ENCODE measurements at places on chromosomes 6 and 20. TPM values are rescaled to one million over a fixed set of nuclear protein-coding genes. Genes with fewer than 3 reads are reported as not detected.

DNA sequence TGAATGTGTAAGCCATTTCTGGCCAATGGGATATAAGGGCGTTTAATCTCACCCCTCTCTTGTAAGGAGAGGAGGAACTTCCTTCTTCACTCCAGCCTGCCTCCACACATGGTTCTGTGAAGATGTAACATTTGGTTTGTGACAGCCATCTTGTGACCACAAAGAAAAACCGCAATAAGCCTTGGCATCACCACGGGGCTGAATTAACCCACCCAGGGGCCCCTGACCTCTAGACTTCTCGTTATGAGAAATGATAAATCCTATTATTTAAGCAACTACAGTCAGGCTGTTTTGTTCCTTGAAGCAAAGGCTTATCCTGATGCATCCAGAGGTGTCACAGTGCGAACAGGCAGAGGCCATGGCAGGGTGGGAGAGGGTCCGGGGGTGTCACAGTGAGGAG lies 139.7 kb downstream of the CDC5L start:
- H3K27ac ChIP-seq = no peak overlapping the region
- H3K27me3 ChIP-seq = no peaks in the 10 kb centered on the region
- DNase-seq = no peak
- no peaks in the 10 kb centered on the region for H3K36me3 ChIP-seq
- no peaks in the 10 kb centered on the region for H3K4me1 ChIP-seq

GRCh38 chr6:154167126-154167525 lies 128.1 kb downstream of the OPRM1 start:
- DNase-seq = no peak
- no peak overlapping the region for H3K27ac ChIP-seq
- no peaks in the 10 kb centered on the region for H3K36me3 ChIP-seq
- H3K4me1 ChIP-seq = peaks cover 15% of the 10 kb centered on the region

DNA sequence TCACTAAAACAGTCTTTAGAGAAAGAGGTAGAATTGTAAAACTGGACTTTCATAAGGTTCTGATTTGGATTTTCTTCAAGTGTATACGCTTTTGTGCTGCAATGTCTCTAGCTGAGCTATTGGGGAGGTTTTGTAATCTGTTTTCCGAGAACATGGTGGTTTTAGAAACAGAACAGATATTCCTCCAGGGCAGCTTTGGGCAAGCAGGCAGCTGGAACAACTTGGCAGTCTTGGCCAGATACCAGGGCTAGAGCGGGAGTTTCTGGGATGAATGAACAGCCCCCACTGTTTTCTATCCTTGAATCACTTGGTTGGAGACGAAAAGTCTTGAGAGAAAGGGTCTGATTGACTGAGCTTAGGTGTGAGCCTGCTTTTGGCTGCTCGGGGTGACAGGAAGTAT lies 17.1 kb upstream of the ARMC2 start:
- H3K4me1 ChIP-seq = peaks cover 9% of the 10 kb centered on the region
- no peak overlapping the region for H3K4me3 ChIP-seq
- H3K27me3 ChIP-seq = no peaks in the 10 kb centered on the region
- peak; percentile 55 for DNase-seq
- no peak overlapping the region for H3K27ac ChIP-seq

GRCh38 chr20:40855269-40855668 lies 166.2 kb upstream of the MAFB start:
- no peak for DNase-seq
- H3K4me3 ChIP-seq = no peak overlapping the region

GRCh38 chr20:53870426-53871315 lies 199.7 kb downstream of the BCAS1 start:
- DNase-seq = no peak
- no peak overlapping the region for H3K4me3 ChIP-seq
- no peaks in the 10 kb centered on the region for H3K27me3 ChIP-seq
- H3K27ac ChIP-seq = peak overlapping the region; percentile 83

DNA sequence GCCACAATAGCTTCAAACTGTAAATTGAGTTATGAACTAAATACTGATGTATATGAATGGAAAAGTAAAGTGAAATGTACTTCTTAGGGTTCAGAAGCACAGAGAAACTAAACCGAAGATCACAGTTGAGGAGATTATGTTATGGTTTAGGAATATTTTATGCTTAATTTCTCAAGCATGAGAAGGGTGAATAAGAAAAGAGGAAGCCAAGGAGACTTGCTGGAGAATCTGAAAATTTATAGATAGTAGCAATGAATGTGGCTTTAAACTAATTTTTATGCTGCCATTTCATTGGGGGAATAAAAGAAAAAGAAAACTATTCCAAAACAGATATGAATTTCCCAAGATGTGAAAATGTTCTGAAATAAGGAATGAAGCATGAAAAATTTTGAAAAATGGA lies 5.6 kb downstream of the ANKS1A start:
- no peaks in the 10 kb centered on the region for H3K27me3 ChIP-seq
- H3K36me3 ChIP-seq = no peaks in the 10 kb centered on the region
- H3K4me1 ChIP-seq = peaks cover 31% of the 10 kb centered on the region
- no peak for DNase-seq
- no peak overlapping the region for H3K27ac ChIP-seq

GRCh38 chr6:117280922-117281321 lies 15.6 kb downstream of the VGLL2 start:
- no peak overlapping the region for H3K4me3 ChIP-seq
- no peak overlapping the region for H3K27ac ChIP-seq
- no peaks in the 10 kb centered on the region for H3K4me1 ChIP-seq
- H3K27me3 ChIP-seq = no peaks in the 10 kb centered on the region

DNA sequence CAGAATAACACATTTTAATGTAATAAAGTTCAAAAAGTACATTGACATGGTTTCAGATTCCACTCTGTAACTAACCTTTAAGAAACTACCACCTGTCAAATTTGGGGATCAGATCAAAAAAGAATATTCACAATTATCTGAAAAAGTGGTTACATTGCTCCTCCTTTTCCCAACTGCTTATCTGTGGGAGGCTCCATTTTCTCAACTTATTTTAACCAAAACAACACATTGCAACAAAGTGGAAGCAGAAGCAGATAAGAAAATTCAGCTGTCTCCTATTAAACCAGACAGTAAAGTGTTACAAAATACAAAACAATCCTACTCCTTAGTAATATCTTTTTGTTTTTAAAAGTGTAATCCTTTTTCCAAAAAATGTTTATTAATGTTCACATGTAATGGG lies 61.4 kb downstream of the PDSS2 start:
- H3K4me3 ChIP-seq = no peak overlapping the region
- H3K27me3 ChIP-seq = no peaks in the 10 kb centered on the region
- no peaks in the 10 kb centered on the region for H3K36me3 ChIP-seq
- peaks cover 26% of the 10 kb centered on the region for H3K4me1 ChIP-seq
- H3K27ac ChIP-seq = no peak overlapping the region

DNA sequence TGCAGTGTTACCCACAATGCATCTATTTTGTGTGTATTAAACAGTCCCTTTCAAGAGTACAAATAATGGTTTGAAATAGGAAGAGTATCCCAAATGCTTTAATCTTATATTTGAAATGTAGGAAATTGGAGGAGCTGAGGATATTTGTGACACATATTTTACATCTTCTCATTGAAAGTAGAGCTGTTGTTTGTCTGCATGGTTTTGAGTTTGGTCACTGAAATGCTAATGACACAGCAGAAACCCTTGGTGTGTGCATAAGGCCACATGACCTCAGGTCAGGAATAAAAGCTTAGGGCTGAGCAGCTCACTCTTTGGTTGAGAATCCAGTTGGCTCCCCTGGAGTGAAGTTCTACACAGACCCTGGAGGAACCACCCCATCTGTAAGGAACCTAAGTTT lies 49.8 kb downstream of the TPD52L1 start:
- H3K27me3 ChIP-seq = no peaks in the 10 kb centered on the region
- DNase-seq = no peak
- no peak overlapping the region for H3K27ac ChIP-seq
- H3K4me3 ChIP-seq = no peak overlapping the region
- H3K36me3 ChIP-seq = no peaks in the 10 kb centered on the region

GRCh38 chr6:20180935-20181334 lies 31.3 kb downstream of the MBOAT1 start:
- peaks cover 20% of the 10 kb centered on the region for H3K4me1 ChIP-seq
- H3K27me3 ChIP-seq = no peaks in the 10 kb centered on the region
- DNase-seq = no peak
- no peaks in the 10 kb centered on the region for H3K36me3 ChIP-seq

DNA sequence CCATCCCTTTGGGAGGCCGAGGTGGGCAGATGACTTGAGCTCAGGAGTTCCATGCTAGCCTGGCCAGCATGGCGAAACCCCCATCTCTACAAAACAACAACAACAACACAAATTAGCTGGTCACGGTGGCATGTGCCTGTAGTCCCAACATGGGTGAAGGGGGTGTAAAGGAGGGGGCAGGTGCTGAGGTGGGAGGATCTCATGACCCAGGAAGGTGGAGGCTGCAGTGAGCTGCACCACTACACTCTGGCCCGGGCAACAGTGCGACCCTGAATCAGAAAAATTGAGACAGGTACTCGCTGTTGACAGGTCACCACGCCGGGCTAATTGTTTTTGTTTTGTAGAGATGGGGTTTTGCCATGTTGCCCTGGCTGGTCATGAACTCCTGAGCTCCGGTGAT lies 4.2 kb downstream of the SCAF8 start:
- peaks cover 53% of the 10 kb centered on the region for H3K4me1 ChIP-seq
- no peak for DNase-seq
- H3K4me3 ChIP-seq = no peak overlapping the region
- no peaks in the 10 kb centered on the region for H3K36me3 ChIP-seq
- no peak overlapping the region for H3K27ac ChIP-seq

GRCh38 chr6:21352131-21352530 lies 241.4 kb upstream of the SOX4 start:
- no peak for DNase-seq
- H3K27me3 ChIP-seq = no peaks in the 10 kb centered on the region
- peaks cover 19% of the 10 kb centered on the region for H3K4me1 ChIP-seq
- no peak overlapping the region for H3K4me3 ChIP-seq
- no peak overlapping the region for H3K27ac ChIP-seq
- no peaks in the 10 kb centered on the region for H3K36me3 ChIP-seq

- H3K27me3 ChIP-seq = no peaks in the 10 kb centered on the region
- peak overlapping the region; percentile 50 for H3K4me3 ChIP-seq
- peak overlapping the region; percentile 100 for H3K27ac ChIP-seq
- peak; percentile 12 for DNase-seq
These were observed 65.2 kb downstream of the STX11 start for GRCh38 chr6:144215402-144215931.

GRCh38 chr6:89599727-89600126 lies 38.8 kb downstream of the LYRM2 start:
- no peak overlapping the region for H3K27ac ChIP-seq
- H3K4me3 ChIP-seq = no peak overlapping the region
- no peaks in the 10 kb centered on the region for H3K36me3 ChIP-seq
- H3K27me3 ChIP-seq = no peaks in the 10 kb centered on the region
- no peaks in the 10 kb centered on the region for H3K4me1 ChIP-seq

DNA sequence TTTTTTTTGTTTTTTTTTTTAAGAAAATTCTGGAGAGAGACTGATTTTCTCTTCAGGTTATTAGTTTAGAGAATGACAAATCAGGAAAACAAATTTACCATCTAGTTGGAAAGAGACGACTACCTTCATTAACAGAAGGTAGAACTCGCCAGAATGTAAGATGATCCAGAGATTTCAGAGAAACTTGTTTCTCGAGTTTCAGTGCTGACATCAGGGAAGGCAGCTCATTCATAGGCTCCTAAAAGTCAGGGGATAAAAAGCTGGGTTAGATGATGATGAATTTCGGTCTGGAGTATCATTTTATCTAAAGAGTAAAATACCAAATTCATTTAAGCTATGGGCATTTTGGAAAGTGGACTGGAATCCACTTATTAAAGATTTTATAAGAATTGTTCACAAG lies 27.9 kb downstream of the ZNF334 start:
- H3K27ac ChIP-seq = no peak overlapping the region
- DNase-seq = no peak
- H3K4me3 ChIP-seq = no peak overlapping the region
- H3K36me3 ChIP-seq = no peaks in the 10 kb centered on the region

- DNase-seq = no peak
- H3K4me1 ChIP-seq = no peaks in the 10 kb centered on the region
- peaks cover 12% of the 10 kb centered on the region for H3K36me3 ChIP-seq
- H3K4me3 ChIP-seq = no peak overlapping the region
- H3K27me3 ChIP-seq = no peaks in the 10 kb centered on the region
These were observed 182.2 kb downstream of the SLC16A10 start for GRCh38 chr6:111269401-111269970.

DNA sequence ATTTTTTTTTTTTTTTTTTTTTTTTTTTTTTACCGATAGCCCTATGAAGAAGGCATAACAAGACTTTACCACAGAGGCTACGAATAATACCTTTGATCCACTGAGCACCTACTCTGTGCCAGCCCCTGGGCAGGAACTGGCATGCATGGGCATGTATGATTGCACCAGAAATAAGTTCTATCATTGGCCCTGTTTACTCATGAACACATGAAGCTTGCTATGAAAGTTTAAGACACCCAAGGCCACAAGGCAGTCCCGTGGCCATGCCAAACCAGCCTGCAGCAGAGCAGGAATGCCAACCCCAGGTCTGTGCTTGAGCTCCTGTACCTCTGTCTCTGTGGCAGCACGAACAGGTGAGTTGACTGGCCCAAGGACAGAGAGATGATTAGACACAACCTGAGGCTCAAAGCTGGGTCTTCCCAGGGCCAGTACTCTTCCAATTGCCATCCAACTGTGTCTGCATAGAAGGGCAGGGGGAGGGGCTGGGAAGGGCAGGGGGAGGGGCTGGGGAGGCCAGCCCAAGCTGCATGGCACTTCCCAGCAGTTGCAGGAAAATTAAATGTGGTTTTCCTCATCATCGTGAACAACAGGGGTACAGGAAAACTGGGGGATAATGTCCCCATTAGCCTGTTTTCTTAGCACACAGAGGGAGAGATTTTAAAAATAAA lies 63.5 kb downstream of the LRFN2 start:
- no peaks in the 10 kb centered on the region for H3K27me3 ChIP-seq
- H3K36me3 ChIP-seq = no peaks in the 10 kb centered on the region
- H3K4me3 ChIP-seq = no peak overlapping the region

GRCh38 chr20:22583773-22584521 lies 425 bp downstream of the FOXA2 start:
- H3K27ac ChIP-seq = no peak overlapping the region
- H3K36me3 ChIP-seq = no peaks in the 10 kb centered on the region
- H3K4me3 ChIP-seq = peak overlapping the region; percentile 41
- peaks cover 6% of the 10 kb centered on the region for H3K27me3 ChIP-seq
- DNase-seq = peak; percentile 80
- peaks cover 32% of the 10 kb centered on the region for H3K4me1 ChIP-seq

ITPR3 gene
- total RNA-seq = 145 TPM

FOXF2 gene
- total RNA-seq = 1.6 TPM

SLC35D3 gene
- not detected for total RNA-seq

ANKRD66 gene
- total RNA-seq = not detected

GNAS gene
- 2,457 TPM for total RNA-seq

GCNT2 gene
- 8.0 TPM for total RNA-seq

TSPO2 gene
- not detected for total RNA-seq

TNFRSF6B gene
- 13.2 TPM for total RNA-seq

TP53TG5 gene
- total RNA-seq = not detected

IPCEF1 gene
- 86.4 TPM for total RNA-seq

BPIFA1 gene
- not detected for total RNA-seq

ABHD16B gene
- total RNA-seq = not detected

Data from thyroid gland (tissue), 4 donors.